ENCODE measurements at places on chromosomes 1 and 21. TPM values are rescaled to one million over a fixed set of nuclear protein-coding genes. Genes with fewer than 3 reads are reported as not detected.

Gene MIGA1
- 11.2 TPM for total RNA-seq

Gene PRMT6
- 4.1 TPM for total RNA-seq

Gene SLAMF1
- not detected for total RNA-seq

DNA sequence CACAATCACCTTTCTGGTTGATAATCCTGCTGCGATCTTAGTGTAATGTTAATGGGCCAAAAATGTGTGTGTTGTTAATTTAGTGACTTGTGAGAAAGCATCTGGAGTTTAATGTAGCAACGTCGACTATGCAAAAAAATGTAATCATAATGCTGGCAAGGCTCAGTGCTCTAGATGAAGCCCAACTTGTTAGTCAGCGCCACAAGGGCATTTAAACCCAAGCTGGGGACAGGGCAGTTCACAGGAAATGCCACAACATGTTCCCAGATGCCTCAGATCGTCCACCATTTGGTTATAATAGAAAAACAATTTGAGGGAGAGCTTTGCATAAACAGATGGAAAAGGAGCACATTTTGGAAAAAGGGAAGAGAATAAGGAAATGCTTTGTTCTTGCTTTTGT is 585.4 kb upstream of the PLXNA2 start:
- DNase-seq, result no peak

DNA sequence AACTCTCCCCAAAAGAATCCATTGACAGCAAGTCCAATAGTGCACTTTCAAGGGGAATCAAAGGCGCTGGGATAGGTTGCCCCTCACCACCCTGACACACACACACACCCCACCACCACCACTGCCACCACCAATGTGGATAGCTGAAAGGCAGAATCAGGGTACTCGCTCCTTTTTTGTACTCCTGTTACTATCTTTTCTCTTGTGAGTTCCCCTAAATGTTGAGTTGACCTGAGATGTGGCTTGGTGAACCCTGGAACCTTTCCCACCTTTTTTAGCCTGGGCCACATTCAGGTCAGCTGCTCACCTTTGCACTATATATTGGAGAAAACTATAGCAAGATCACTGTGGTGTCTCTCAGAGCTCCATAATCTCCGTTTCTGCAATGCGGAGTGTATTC is 3.9 kb downstream of the S100A8 start:
- DNase-seq, result no peak

- DNase-seq, result no peak
Measured at GRCh38 chr1:107009281-107009680, 47.2 kb upstream of the PRMT6 start.

DNA sequence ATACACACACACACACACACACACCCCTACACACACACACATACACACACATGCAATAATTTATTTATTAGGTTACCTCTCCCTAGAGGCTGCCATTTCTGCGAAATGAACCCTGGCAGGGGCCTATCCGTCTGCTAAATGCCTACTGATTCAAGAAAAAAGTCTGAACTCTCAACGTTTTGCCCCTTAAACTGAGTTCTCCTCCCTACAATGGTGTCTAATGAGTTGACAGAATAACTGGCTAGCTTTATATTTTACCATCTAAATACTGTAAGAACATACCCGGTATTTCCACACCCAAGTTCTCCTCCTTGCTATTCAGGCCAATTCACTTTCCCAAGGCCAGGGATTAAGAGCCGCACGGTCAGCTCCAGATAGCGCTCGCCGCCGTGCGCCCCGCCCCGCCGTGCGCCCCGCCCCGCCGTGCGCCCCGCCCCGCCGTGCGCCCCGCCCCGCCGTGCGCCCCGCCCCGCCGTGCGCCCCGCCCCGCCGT is 339 bp upstream of the RNPC3 start:
- no peak for DNase-seq

- DNase-seq, result no peak
Measured at GRCh38 chr21:29423099-29423870, 124.6 kb downstream of the BACH1 start.

GRCh38 chr1:224430511-224431113 is 4.0 kb downstream of the WDR26 start:
- DNase-seq, result no peak

DNA sequence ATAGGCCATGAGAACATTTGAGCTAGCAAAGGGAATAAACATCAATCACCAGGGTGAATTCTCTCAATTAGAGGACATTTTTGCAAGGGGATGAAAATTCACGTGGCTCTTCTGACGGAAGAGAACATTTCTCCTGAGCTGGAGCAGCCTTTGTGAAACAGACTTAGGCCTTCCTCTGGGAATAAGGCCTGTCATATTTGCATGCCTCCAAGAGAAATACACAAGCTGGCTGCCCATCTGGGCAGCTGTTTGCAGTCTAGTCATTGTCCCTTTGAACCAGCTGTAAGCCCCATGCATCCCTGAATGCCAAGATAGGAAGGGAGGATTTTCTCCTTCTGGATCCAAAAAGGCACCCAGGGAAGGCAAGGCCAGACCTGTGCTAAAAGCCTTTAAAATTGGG is 5.5 kb downstream of the LEMD1 start:
- no peak for DNase-seq

Measured in left ventricle myocardium inferior (tissue), 1 donor.